ENCODE measurements at places on chromosomes 2 and 18.

DNA sequence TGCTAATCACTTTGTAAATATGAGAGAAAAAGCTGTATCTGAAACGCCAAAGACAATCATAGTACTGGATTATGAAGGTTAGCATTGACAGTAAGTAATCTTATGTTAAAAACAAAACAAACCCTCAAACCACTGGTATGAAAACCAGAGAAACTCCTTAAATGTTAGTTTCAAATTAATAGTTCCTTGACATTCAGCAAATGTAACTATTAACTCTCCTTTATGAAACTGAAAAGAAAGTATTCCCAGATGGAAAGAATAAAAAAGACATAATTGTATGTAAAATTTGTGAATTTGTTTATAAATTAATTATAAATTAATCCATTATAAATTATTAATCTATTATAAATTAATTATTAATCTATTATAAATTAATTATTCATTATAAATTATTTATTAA, 12.3 kb downstream of the FASTKD1 start:
- DNase-seq: no peak

GRCh38 chr18:11293794-11294193, 144.4 kb upstream of the PIEZO2 start:
- no peak for DNase-seq

- no peak for DNase-seq
These were observed 86.0 kb upstream of the SNTG2 start for GRCh38 chr2:864501-865106.

GRCh38 chr18:43772907-43773306, 495.6 kb upstream of the SYT4 start:
- DNase-seq: no peak

DNA sequence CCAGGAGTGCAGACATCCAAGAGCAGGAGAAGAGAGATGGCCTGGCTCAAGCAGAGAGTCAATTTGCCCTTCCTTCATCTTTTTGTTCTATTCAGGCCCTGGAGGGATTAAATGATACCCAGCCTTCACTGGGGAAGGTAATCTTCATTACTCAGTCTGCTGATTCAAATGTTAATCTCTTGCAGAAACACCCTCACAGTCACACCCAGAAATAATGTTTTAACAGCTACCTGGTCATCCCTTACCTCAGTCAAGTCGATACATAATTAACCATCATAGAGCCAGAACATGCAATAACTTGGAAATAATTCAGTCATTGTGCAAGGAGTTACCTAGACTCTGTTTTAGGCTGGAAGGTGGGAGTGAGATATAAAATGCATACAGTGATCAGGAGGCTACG, 163.7 kb upstream of the TNP1 start:
- DNase-seq: no peak

DNA sequence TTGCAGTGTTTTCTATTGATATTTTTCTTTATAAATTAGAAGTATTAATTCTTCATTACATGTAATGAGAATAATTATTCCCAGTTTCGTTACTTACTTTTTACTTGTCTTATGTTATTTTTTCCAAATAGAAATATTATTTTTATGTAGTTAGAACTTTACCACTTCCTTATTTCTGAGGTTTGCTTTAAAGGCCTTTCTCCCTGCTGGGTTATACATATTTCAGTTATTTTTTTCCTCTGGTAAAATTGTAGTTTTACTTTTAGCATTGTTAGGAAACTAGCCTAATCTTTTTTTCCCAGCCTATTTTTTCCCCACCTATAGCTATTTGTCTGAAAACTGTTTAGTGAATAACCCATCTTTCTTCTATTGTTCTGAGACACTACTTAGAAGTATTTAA, 17.1 kb downstream of the RNF144A start:
- no peak for DNase-seq

DNA sequence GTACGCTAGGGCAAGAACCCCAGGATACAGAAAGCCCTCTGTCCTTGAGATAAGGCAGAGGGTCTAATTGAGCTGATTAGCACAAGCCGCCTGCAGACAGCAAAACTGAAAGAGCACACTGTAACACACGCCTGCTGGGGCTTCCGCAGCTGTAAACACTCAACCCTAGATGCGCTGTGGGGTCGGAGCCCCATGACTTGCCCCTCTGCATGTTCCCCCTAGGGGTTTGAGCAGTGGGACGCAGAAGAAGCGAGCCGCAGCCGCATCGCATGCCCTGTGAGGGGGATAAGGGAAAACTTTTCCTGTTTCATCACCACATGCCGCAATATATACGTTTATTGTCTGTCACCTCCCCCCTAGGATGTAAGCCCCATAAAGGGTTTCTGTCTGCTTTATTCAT, 384.6 kb downstream of the PLCL1 start:
- no peak for DNase-seq

GRCh38 chr18:24860978-24861680, 400.7 kb downstream of the HRH4 start:
- no peak for DNase-seq

- no peak for DNase-seq
These were observed 384.8 kb downstream of the GALR1 start for GRCh38 chr18:77634494-77634893.

- no peak for DNase-seq
These were observed 9.6 kb downstream of the DCDC2C start for GRCh38 chr2:3712831-3713503.

GRCh38 chr2:236608188-236608525, 38.5 kb downstream of the ACKR3 start:
- no peak for DNase-seq

DNA sequence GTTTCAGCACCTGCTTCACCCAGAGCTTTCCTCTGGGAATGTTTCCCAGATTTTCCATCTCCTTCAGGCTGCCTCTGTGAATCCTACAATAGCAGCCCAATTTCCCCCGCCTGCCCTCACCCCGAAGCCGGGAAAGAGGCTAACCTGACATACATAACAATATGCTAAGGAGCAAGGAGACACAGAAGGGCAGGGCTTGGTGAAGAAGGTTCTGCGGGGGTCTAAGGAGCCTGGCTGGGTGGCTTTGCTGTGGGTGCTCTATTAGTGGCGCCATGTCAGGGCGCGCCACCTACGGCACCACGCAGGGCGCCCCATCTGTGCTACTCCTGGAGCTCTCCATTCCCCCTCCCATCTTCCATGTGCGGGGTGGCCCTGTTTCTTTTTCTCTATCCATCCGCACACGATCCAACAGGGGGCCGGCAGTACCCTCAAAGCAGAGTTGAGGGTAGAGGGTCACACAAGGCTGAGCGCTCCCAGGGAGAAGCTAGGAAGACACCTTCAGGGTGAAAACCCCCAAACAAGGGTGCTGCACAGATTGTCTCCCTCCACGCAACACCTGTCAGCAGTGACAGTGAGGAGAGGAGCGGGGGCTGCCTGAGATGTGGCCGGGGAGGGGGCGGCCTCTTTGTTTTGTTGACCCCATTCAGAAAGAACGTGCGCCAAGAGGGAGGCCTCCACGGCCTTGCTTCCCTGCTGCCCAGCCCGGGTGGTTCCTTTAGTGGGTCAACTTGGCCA, 101.4 kb downstream of the PDCL3 start:
- DNase-seq: no peak

Data from prostate gland (tissue), 2 donors.